Astrocyte of the spinal cord (primary cell): ENCODE measurements at places on chromosomes 1 and 21.
A peak's percentile ranks its signal among the peaks of the same experiment; 100 is the strongest.

GRCh38 chr1:154493276-154493675 is 8.7 kb upstream of the TDRD10 start:
- DNase-seq, result no peak

GRCh38 chr1:246262281-246262680 is 244.8 kb downstream of the SMYD3 start:
- no peak for DNase-seq

DNA sequence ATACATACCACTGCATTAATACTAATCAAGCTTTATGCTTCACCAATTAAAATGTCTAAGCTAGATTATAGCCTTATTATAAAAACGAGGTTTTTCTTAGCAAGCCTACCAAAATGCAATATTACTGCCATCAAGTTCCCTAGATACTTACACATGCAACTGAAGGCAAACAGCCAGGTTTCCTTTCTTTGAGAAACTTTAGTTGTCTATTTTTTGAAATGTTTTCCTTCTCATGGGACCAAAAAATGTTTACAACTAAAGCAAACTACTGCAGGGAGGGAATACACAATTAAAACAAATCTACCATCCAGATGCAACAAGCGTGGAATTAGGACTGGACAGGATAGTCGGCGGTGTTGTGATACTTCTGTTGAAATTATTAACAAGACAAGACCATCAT is 1.3 kb downstream of the ZNF644 start:
- no peak for DNase-seq

DNA sequence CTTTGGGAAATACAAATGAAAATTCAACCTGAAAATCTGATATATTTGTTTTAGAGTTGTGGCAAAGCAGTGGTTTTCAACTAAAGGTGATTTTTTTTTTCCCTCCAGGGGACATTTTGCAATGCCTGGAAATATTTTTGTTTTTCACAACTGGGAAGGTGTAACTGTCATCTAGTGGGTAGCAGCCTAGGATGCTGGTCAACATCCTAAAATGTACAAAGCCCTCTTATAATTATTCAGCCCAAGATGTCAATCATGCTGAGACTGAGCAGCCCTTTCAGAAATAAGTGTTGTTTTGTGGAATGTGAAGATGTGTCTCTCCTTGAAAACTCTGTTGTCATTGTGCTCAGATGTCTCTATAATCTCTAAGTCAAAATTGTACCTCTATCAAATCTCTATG is 95.2 kb upstream of the NCAM2 start:
- no peak for DNase-seq

- no peak for DNase-seq
These were observed 569.8 kb downstream of the LMO4 start for GRCh38 chr1:87898431-87898830.

DNA sequence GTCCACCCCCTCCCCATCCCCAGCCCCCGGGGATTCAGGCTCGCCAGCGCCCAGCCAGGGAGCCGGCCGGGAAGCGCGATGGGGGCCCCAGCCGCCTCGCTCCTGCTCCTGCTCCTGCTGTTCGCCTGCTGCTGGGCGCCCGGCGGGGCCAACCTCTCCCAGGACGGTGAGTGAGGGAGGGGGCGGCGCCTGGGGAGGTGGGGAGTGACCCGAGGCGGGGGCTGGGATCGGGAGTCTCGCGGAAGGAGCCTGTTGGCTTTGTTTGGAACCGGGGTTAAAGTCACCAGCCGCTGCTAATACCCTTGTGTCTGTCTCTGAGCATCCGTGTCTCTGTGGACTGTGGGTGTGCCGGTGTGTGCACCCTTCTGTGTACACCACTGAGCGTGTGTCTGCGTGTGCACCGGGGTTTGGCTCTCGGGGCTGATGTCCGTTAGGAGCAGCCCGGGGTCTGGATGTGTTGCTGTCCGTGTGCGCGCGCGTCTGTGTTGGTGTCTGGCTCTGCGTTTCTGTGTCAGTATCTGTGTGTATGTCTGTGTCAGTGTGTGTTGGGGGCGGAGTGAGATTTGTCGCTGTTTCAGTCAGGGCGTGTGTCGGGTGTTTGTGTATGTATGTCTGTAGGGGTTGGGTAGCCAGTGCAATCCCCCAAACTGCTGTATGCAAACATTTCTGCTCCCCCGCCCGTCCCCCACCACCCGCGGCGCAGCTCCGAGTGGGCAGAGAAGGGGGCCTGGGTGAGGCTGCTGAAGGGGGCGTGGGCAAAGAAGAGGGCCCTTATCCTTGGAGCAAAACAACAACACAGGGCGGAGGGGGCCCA is 480 bp downstream of the CADM3 start:
- no peak for DNase-seq

DNA sequence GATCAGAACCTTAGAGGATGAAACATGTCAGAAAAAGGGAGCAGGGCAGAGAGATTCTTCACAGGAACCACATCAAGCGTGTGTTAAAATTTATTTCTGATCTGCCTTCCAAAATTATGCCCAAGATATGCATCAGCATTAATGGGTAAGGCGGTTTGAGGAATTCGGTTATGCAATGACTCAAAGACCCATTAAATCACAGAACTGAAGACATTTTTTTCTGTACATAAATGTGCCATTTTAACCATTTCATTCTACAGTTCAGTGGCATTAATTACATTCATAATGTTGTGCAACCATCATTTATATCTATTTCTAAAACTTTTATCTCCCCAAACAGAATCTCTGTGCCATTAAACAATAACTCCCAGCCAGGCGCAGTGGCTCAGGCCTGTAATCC is 43.4 kb downstream of the CNST start:
- no peak for DNase-seq

DNA sequence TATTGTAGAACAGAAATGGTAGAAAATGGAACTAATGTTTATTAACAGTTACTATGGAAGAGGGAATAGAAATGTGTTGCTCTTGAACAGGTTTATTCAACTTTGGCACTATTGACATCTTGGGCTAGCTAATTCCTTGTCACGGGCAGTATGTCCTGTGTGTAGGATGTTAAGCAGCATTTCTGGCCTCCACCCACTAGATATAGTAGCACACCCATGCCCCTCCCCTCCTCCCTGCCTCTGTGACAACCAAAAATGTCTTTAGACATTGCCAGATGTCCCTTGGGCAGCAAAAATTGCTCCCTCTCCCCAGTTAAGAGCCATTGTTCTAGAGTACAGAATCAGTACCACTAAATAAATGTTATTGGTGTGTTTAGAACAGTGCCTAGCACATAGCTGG is 91.4 kb upstream of the TPTE start:
- DNase-seq, result no peak

- DNase-seq, result no peak
These were observed 324.7 kb upstream of the USP24 start for GRCh38 chr1:55539652-55540512.

- DNase-seq, result no peak
These were observed 10.4 kb upstream of the CDC20 start for GRCh38 chr1:43348343-43348808.

DNA sequence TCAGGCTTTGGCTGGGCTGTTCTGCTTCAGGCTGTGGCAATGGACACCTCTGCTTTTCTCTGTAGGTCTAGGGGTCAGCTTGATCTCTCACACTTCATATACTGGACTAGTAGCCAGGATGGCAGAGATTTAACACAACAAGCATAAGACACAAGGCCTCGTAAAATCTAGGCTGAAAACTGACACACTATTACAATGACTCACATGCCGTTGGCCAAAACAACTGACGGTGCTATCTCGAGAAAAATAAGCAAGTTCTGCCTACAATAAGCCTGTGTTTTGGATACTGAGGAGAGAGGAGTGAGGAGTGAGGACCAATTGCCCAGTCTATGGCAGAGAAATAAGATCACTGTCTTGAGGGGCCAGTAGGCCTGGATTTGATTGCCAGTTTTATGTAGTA is 840.7 kb upstream of the ADAMTS5 start:
- no peak for DNase-seq

- peak; percentile 25 for DNase-seq
These were observed 73.1 kb upstream of the GJB5 start for GRCh38 chr1:34681480-34682451.

GRCh38 chr1:244074559-244075171 is 23.6 kb downstream of the ZBTB18 start:
- no peak for DNase-seq

- DNase-seq, result no peak
These were observed 151.7 kb downstream of the LYPLAL1 start for GRCh38 chr1:219325368-219325742.

DNA sequence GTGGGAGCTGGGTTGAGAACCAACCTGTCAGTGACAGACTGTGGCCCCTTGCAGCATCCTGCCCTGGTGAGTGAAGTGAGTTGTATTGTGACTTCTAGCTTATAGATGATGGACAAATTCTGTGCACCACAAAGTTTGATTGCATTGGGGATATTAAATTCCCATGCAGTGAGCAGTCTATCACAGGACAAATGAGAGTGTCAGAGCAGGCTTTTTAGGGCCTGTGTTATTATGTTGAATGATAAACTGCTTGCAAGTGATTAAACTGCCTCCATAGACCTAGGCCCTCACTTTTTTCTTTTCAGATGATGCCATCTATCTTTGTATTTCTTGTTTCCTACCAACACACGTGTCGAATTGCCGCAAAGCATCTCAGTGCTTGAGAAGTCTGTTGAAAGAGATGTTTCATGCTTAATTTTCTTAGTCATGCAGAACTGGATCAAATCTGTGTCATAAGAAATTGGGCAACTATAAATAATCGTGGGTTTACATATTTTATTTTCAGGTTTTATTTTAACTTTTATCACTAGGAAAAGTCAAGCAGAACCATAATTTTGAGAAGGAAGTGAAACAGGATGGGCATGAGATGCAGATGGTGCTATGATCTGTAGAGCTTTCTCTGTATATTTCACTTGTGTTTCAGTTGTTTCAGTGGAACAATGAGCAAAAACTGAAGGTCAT is 199.2 kb downstream of the S1PR1 start:
- no peak for DNase-seq

GRCh38 chr1:181140398-181140797 is 51.9 kb downstream of the IER5 start:
- DNase-seq, result no peak

GRCh38 chr1:231272880-231273279 is 31.9 kb downstream of the GNPAT start:
- DNase-seq, result peak; percentile 62

- no peak for DNase-seq
These were observed 200.6 kb downstream of the TRABD2B start for GRCh38 chr1:47796626-47797025.

DNA sequence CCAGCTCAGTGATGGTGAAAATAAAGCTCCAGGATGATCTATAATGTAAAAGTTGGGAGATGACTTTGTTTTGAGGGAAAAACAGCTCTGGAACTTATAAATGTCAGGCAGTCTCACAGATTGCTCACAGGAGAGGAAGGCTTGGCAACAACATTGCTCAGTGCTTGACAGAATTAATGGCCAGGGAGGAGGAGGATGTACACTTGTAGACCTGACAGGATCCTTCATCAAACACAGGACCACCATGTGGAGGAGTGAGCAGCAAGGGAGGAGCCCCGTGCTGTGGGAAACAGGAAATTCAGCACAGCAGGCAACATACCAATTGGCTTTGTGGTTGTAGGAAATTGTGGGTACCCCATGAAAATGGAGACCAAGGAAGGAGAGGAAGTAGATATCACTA is 291.8 kb upstream of the CAMK1G start:
- DNase-seq, result peak; percentile 20

DNA sequence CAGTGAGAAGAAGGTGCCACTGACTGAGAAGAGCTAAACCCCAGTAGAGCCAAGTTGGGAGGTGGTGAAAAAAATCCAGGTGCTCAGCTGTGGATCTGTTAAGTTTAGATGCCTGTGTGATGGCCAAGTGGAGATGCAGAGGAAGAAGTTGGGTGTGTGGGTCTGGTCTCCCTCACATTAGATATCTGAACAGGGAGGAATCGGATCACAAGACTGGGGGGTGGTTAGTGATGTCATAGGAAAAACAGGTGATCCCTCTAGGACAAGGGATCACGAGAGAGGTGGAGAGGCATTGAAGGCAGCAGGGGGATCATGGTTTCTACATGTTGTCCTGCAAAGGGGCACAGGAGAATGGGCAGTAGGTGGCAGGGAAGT is 22.6 kb downstream of the KCNK1 start:
- no peak for DNase-seq

DNA sequence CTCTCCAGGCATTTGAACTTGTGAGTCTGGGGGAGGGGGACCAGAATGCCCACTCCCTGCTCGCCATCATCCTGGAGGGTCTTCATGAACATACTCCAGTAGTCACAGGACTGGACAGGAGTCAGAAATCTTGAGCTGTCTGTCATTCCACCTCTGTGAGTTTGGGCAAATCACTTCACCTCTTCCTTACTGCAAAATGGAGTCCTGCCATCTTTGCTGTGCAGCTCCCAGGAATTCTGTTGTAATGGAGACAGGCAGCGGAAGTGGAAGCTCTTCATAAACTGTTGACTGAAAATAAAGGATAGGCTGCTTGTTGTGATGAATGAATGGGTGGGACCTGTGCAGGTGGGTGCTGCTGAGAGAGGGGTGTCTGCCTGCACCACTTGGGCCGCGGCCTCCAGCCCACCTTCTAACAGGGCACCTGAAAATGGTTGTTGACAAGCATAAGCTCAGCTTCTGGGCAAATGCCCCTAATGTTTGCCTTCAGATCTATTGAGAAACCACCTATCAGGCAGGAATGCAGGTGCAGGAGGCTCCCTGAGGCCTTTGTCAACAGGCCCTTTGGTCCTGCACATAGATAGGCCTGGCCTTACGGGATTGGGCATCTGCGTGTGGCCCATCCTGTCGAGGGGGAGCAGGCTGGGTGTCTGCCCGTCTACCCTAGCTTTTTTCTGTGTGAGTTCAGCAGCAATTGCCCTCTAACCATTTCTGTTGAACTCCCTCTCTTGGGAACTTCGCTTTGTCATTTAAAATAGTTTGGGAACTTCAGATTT is 321.0 kb downstream of the RPS6KC1 start:
- DNase-seq, result no peak

DNA sequence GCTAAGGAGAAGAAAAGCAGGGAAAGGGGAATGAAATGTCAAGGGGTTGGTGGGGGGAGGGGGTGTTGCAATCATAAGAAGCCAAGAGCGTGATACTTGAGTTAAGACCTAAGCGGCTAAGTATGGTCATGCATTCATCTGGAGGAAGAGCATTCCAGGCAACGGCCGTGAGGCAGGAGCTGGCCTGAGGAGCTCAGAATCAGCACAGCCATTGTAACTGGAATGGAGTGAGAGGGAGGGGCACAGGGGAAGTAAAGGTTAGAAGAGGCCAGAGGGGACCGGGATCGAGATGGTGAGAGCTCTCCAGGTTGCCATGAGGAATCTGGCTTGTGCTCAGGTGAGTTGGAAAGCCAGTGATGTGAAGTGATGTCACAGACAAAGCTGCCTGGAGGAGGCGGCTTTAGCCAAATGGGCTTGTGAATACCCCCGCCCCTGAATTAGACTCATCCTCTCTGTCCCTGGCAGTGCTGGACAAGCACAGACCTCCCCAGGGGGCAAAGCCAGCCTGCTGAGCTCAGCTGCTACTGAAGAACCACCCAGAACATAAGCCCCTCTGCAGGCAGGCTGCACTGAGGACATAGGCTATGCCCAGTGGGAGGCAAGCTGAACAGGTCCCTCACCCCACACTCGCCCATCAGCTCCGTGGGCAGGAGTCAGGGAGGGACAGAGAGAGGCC is 61.1 kb upstream of the LAPTM5 start:
- DNase-seq, result no peak

DNA sequence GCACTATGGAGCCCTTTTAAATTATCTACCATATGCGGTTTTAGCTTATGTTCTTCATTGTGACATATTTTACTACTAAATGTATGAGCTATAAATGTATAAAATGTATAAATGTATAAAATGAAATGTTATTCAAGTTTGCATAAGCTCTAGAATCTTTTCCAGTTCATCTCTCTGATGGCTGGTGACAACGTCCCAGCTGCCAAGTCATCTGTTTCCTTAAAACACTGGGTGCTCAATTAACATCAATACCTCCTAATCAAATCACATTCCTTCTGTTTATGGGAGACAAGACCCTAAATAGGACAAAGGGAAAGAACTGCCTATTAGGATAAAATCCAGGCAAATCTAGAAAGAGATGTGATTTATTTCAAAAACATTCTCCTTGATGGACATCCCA is 22.9 kb downstream of the DSTYK start:
- no peak for DNase-seq
